Stimulated activated CD4-positive, alpha-beta T cell treated with anti-CD3 and anti-CD28 coated beads, Interleukin-1b, Interleukin-23, amount 100 ng/mL, for 24 hours (primary cell): ENCODE measurements at places on chromosomes 16 and 17.

- no peak for DNase-seq
Observed at GRCh38 chr16:57245472-57246113, 534 bp downstream of the ARL2BP start.

GRCh38 chr16:52634528-52634927 is 87.6 kb upstream of the TOX3 start:
- no peak for DNase-seq

DNA sequence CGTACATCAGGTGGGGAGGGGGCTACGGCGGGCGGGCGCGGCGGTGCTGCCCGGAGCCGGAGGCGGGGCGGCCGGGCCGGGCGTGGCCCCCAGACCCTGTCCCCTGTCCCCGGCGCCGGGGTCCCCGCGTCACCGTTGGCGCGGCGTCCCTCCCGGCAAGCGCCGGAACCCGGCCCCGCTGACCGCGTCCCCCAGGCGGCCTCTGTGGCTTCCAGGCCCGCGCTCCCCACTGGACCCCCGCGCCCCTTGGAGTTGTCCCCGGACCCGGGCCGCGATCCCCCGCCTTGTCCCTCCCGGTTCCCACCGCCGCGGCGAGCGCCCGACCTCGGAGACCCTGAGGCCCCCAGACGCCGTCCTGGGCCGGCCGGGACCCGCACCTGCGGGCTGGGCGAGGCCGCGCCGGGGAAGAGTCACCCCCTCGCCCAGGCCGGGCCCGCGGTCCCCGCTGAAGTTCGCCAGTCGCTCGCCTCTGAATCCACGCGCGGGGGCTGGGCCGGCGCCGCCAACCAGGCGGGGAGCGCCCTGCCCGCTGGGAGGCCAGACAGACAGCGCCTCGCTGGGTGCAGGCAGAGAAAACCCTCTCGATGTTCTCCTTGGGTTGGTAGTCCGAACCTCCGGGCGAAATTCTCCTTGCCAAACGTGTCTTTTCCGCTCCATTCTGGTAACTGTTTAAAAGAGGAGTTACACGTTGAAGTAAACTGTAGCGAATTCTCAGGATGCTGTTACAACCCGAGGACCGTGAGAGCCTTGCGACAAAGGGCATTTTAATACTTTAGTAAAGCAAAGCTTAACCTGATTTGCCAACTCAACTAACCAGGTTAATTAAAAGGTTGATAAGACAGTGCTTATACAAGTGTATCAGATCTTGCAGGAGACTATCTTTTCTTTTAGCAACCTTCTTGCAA is 761 bp downstream of the GAN start:
- no peak for DNase-seq

DNA sequence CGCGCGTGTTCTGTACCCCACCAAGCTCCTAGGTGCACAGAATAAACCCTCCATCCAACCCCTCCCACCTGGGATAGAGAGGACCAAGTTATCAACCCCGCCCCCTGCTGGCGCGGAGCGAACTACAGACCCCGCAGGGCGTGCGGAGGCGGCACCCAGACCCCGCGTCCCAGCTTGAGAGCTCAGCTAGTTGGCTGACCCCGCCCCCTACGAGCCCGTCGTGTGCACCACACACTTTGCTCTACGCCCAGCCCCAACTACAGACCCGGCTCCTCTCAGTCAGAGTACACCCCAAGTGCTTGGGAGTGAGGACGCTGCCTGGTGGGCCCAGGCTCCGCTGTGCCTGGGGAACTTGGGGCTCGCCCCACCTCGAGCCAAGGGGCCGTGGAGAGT is 1.5 kb downstream of the GRIN2A start:
- peak; percentile 14 for DNase-seq

GRCh38 chr16:50681021-50681885 is at the start of gene SNX20:
Gene SNX20, minus strand, starts transcription at chr16:50681312. Its CDS starts 3,786 bp downstream, at chr16:50677526.
- no peak for DNase-seq
